ENCODE measurements at places on chromosomes 4 and X. TPM values are rescaled to one million over a fixed set of nuclear protein-coding genes. Genes with fewer than 3 reads are reported as not detected.

DNA sequence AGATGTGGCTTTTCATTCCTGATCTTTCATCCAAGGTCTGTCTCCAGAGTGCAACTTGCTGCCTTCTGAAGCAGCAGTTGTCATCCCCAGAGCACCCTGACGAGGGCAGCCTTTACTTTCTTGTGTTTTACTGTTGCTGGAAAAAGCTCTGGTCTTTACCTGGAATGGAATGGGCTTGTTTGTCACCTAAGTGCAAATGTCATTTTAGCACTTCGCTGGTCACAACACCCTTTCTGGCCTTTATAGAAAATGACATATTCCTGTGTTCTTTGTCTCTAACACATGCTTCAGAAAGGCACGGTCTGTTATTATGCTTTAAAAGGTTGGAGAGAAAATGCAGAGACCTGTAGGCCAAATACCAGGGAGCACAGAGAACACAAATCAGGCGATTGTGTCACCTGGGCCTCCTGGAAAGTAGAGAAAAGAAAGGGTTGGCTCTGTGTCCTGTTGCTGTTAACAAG is 332.7 kb upstream of the IGFBP7 start:
- H3K27ac ChIP-seq: no peak overlapping the region
- H3K36me3 ChIP-seq: no peaks in the 10 kb centered on the region
- H3K27me3 ChIP-seq: no peaks in the 10 kb centered on the region

GRCh38 chrX:47595716-47596251 is 13.5 kb downstream of the TIMP1 start:
- H3K4me3 ChIP-seq: no peak overlapping the region
- peaks cover 4% of the 10 kb centered on the region for H3K27me3 ChIP-seq
- H3K4me1 ChIP-seq: peaks cover 11% of the 10 kb centered on the region
- DNase-seq: no peak
- peaks cover 11% of the 10 kb centered on the region for H3K36me3 ChIP-seq

DNA sequence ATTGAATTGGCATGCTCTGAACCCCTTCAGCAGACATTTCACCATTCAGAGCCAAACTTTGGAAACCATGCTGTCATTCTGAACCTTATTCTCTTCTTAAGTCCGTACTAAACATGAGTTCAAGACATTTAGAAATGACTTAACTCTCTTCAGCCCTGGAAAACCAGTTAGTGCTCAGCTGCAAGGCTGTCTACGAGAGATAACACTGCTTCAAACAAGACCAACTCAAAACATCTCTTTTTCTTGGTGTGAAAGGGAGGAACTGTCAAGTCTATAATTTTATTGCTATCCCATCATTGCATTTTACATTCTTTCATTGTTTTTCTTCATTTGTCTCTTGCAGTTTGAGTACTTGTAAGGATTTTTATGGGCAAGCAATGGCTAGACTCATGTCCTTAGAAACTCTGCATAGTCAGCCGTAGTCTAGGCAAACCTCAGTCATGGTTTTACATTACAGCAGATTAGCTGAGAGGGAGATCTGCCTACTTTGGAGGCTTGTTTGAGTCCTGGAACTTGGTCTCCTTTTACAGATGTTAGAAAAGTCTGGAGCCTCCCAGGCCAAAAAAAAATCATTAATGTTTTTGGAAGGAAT is 120.6 kb upstream of the JADE1 start:
- no peak for DNase-seq
- H3K4me3 ChIP-seq: no peak overlapping the region
- H3K36me3 ChIP-seq: no peaks in the 10 kb centered on the region
- H3K4me1 ChIP-seq: no peaks in the 10 kb centered on the region
- no peak overlapping the region for H3K27ac ChIP-seq

PSAPL1 gene
- not detected for total RNA-seq

MAGEA1 gene
- total RNA-seq: not detected

SSR4 gene
- total RNA-seq: 190 TPM

- H3K27me3 ChIP-seq: no peaks in the 10 kb centered on the region
- DNase-seq: no peak
- H3K4me1 ChIP-seq: no peaks in the 10 kb centered on the region
- H3K4me3 ChIP-seq: no peak overlapping the region
- H3K27ac ChIP-seq: no peak overlapping the region
- no peaks in the 10 kb centered on the region for H3K36me3 ChIP-seq
These were observed 207.6 kb downstream of the NAF1 start for GRCh38 chr4:162959046-162959445.

DNA sequence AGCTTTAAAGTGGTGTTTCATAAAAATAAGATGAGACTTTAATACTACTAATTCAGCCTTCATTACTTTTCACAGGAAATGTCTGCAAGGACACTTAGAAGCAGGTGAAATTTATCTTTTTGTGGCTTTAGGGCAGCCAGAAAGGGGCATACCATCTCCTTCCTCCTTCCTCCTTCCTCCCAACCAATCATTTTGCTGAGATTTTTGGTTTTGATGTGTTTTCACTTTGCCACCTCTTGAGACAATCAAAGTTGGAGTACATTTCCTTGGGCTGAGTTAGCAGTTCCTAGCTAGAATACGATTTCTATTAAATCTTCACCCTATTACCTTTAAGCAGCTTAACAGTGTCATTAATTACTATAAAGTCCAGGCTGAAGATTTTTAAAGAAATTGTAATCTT is 5.1 kb upstream of the NDST3 start:
- H3K27me3 ChIP-seq: peaks cover 17% of the 10 kb centered on the region
- H3K4me3 ChIP-seq: no peak overlapping the region
- no peak overlapping the region for H3K27ac ChIP-seq
- H3K36me3 ChIP-seq: no peaks in the 10 kb centered on the region
- DNase-seq: no peak

PABPC1L2A gene
- total RNA-seq: not detected

DNA sequence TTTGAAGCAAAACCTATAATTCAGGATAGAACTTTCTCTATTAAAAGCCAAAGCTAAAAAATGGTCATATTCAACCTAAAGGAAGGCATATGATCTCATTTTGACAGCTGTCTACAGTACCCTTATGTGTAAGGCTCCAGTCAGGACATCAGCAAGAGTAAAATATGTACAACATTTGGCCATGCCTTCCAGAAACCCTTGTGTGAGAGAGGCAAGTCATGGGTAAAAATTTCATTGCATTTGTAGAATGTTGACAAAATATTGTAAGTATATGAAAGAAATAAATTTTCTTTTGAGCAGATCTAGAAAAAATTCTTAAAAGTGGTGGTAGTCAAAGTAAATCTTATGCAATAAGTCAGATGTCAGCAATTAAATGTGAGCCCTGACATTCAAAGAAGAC is 132.3 kb downstream of the SLC39A8 start:
- H3K36me3 ChIP-seq: no peaks in the 10 kb centered on the region
- no peak for DNase-seq
- peaks cover 6% of the 10 kb centered on the region for H3K27me3 ChIP-seq
- no peaks in the 10 kb centered on the region for H3K4me1 ChIP-seq

GRCh38 chr4:41144812-41145211 is 69.5 kb downstream of the APBB2 start:
- H3K27ac ChIP-seq: no peak overlapping the region
- no peaks in the 10 kb centered on the region for H3K4me1 ChIP-seq
- DNase-seq: no peak
- H3K4me3 ChIP-seq: no peak overlapping the region

- no peak overlapping the region for H3K4me3 ChIP-seq
- no peak for DNase-seq
- no peaks in the 10 kb centered on the region for H3K4me1 ChIP-seq
- H3K36me3 ChIP-seq: no peaks in the 10 kb centered on the region
- H3K27ac ChIP-seq: no peak overlapping the region
These were observed 138.4 kb upstream of the HCCS start for GRCh38 chrX:10972706-10973105.

GRCh38 chr4:166965562-166965961 is 268.7 kb downstream of the SPOCK3 start:
- H3K4me1 ChIP-seq: no peaks in the 10 kb centered on the region
- no peak overlapping the region for H3K27ac ChIP-seq
- DNase-seq: no peak
- H3K36me3 ChIP-seq: no peaks in the 10 kb centered on the region
- H3K4me3 ChIP-seq: no peak overlapping the region

Measured in activated CD8-positive, alpha-beta T cell treated with anti-CD3 and anti-CD28 coated beads, Interleukin-2, amount 10 ng/mL, durations not matched to agents 7 days and 5 days (primary cell).